ENCODE measurements at places on chromosomes 4 and X. TPM values are rescaled to one million over a fixed set of nuclear protein-coding genes. Genes with fewer than 3 reads are reported as not detected.

DNA sequence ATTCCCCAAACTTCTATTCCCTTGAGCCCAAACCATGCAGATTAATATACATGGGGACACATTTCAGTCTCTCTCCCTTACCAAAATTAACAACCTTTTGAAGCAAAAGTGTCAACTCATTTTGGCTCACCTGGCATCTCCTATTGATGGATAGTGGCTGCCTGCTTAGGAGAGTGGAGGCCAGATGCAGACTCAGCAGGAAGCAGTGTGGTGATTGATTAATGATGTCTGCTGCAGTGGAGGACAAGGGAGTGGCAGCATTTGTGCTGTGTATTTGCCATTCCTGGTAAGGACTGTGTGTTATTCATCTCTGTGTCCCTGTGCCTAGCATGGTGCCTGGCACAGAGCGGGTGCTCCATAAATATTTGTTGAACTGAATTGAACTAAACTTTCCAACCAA, 590.1 kb downstream of the RAB28 start:
- DNase-seq: no peak

DNA sequence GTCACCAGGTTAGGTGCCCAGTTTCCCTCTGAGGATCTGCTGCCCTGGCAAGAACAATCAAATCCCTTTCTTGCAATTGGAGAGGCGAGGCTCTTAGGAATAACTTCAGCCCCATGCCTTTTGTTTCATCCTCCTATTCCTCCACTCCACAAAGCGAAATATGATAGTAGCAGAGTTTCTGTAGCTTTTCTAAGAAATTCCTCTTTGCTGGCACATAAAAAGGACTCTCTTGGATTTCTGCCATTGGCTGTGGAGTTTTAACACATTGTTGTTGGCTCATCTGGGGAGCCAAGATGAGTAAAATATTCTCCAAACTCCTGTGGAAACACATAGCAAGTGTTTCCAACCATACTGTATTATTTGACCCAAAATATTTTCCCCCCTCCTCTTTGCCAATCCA, 11.0 kb upstream of the ADGRG2 start:
- no peak for DNase-seq

DNA sequence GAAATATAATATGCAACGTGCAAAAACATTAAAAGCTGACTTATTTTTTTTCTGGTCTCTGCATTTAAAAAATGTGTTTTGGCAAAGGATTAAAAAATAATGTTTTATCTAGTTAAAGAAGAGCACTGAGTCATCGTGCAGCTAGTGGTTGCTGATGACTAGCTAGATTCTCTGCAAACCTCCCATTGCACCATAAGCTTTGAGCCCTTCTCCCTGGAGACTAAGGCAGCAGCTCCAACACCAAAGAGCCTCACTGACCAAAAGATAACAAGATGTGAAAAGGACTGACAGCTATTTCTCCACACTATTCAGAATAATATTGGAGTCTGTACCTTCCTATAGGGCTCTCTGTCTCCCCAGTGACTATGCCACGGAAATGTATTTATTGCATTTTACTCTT, 424.3 kb downstream of the SLITRK2 start:
- DNase-seq: no peak

The CSAG3 gene
- total RNA-seq: not detected

- DNase-seq: no peak
Measured at GRCh38 chr4:38322714-38323113, 341.3 kb upstream of the KLF3 start.

DNA sequence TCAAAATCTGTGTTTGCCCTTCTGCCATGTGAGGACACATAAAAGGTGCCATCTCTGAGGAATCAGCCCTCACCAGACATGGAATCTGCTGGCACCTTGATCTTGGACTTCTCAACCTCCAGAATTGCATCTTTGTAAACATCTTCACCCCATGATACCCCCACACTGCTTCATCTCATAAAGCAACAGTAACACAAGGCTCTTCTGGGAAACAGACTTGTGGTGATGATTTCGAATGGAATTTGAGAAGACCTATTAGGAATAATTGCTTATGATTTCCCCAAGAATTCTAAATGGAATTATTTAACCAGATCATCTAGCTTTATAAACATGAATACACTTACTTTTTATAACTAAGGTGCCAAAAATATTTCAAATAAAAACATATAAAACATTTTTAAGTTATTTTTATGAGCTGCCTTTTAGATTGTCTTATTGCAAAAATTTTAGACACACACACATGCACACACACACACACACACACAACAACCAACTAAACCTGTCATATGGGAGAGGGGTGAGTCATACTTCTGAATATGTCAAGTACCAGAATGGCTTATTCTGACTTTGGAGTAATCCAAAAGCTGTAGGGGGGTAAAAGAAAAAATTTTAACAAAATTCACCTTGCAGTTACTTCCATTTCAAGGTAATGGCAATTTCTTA, 82.0 kb downstream of the USP46 start:
- DNase-seq: no peak

DNA sequence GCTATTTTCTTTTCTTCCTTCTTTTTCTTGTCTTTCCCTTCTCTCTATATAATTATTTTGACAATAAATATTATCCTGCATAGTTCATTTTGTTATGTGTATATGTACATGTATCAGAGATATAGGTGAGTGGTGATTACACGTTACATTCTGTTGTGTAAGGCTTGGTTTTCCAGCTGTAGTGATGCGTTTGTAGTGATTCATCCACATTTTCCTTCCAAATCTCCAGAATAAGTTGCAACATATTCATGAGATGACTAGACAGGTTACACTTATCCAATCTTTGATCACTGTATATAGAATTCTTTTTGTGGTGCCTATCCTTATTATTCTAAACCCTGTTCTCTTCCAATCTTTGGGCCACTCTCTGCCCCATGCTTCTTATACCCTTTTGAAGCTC, 540.2 kb downstream of the GBA3 start:
- DNase-seq: no peak

- DNase-seq: no peak
Measured at GRCh38 chr4:115972967-115973366, 859.5 kb upstream of the NDST4 start.

The ASB9 gene
- not detected for total RNA-seq

GRCh38 chr4:3864742-3865721, 98.8 kb downstream of the ADRA2C start:
- no peak for DNase-seq

The ABLIM2 gene
- total RNA-seq: 58.4 TPM

DNA sequence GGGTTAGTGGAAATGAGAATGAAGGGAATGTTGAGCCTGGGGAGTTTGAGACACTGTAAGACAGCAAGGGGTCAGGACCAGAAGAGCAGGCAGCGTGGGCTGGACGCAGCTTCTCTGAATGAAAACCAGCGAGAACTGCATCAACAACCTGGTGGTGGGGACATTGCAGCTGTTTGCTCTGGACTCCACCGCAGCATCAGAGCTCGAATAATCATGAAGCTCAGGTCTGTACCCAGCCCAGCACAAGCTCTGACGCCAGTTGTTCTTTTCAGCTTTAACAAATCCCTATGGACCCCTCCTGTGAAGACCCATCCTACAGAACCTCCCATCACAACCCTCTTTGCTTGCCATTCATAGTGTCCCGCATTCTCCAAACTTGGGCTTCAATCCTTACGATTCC, 106.8 kb upstream of the PNPLA4 start:
- DNase-seq: no peak

DNA sequence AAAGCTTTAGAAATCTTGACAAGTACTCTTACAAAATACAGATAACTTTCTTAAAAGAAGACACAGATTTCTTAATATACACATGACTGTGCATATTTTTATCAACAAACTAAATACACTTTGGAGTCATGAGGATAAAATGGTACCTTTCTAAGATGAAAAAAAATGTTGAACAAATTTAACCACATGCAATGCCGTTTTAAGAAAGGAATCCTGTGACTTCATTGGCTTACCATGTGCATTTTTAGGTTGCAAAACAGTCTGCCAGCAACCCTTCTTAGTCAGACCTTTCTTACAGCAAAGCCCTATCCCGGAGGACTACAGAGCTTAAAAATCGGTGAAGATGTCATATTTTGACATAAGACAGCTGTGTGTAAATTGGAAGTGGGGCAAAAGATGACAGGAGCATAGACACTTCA, 51.7 kb downstream of the GASK1B start:
- DNase-seq: no peak

The IBSP gene
- not detected for total RNA-seq

The MAGEE1 gene
- total RNA-seq: 45.8 TPM

GRCh38 chr4:153019906-153020305, 83.8 kb downstream of the FHDC1 start:
- no peak for DNase-seq

DNA sequence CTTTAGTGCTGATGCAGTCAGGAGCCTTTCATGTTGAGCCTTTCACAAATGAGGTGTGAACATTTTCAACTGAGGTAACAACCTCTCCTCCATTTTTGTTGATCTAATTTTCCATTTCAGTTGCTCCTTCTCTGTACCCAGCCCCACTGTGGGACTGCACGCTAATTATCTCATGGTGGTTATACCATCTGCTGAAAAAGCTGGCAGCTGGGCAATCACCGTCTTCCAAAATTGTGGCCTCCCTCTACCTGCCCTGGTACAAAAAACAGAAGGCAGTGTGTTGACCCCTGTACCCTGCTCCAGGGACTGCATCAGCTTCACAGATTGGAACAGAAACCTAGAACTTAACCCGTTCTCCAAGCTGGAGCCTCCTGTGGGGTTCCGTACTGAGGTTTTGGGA, 72.4 kb upstream of the LONRF3 start:
- DNase-seq: no peak

The ATP7A gene
- total RNA-seq: 8.3 TPM

The PDCL2 gene
- total RNA-seq: not detected

DNA sequence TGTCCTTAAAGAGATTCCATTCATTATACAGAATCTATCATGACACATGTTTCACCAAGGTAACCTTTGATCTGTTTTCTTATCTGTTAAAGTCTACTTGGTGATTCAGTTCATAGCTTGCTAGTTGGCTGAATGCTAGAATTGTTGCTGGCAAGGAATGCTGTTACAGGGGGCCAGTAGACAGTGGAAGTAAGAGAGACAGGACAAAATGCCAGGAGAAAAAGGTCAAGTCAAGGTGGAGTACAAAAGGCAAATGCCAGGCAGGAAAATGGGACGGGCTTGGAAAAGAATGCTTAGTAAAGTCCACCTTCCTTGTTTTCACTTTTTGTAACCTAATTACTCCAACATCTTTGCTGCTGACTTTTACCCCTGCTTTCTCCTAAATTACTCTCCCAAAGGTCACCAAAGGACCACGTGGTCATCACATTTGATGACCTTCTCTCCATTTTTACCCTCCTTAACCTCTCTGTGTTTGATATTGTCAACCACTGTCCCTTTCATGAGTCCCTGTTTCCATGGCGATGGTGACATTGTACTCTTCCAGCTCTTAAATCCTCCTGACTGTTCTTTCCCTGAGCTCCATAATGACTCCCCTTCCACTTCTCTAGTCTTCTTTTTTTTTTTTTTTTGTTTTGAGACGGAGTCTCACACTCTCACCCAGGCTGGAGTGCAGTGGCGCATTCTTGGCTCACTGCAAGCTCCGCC, 24.5 kb upstream of the TAPT1 start:
- DNase-seq: no peak

GRCh38 chrX:46247456-46247855, 297.8 kb downstream of the ZNF674 start:
- no peak for DNase-seq

GRCh38 chrX:101337776-101338271, 10.7 kb downstream of the TIMM8A start:
- DNase-seq: no peak

GRCh38 chrX:20459410-20460350, 193.0 kb upstream of the RPS6KA3 start:
- DNase-seq: no peak

The GAGE12H gene
- total RNA-seq: not detected

- DNase-seq: no peak
Measured at GRCh38 chrX:56281789-56282188, 49.6 kb downstream of the KLF8 start.

The POU3F4 gene
- total RNA-seq: 3.0 TPM

The FHDC1 gene
- 2.5 TPM for total RNA-seq

The KIAA0232 gene
- total RNA-seq: 60.6 TPM

DNA sequence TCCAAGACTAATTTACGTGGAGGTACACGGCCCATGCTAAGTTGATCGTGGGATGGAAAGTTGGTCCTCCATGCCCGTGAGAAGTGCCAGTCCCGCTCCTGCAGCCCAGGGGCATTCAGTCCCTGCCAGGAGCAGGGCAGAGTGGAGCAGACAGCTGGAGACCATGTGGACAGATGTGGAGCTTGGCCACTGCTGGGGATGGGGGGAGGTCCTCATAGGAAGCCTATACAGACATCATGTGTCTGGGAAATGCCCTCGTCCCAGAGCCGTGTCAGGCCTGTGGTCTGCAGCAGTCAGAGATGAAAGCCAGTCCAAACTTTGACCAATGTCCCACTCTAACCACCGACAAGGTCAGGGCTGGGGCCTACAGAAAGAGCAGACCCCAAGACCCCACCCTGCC, 118.4 kb downstream of the CPZ start:
- DNase-seq: no peak

The CEP44 gene
- 26.7 TPM for total RNA-seq

The SLITRK4 gene
- total RNA-seq: 25.2 TPM

GRCh38 chrX:41665686-41666085, 23.1 kb upstream of the GPR34 start:
- DNase-seq: no peak

DNA sequence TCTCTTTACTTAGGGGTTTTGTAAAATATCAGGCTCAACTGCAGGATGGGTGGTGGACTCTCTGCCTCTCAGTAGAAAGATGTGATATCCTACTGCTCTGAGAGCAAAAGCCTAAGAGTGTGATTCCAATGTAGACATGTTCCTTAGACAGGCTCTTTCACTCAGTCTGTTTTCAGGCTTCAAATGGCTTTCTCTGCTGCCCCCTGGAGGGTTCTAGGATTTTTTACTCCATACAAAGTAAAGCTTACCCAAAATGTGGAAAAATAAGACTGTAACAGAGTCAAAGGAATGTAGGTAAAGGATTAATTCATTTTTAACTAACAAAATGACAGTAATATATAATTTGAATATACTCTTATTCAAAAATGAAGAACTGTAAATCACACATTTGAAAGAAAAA, 32.1 kb downstream of the ZGRF1 start:
- no peak for DNase-seq

DNA sequence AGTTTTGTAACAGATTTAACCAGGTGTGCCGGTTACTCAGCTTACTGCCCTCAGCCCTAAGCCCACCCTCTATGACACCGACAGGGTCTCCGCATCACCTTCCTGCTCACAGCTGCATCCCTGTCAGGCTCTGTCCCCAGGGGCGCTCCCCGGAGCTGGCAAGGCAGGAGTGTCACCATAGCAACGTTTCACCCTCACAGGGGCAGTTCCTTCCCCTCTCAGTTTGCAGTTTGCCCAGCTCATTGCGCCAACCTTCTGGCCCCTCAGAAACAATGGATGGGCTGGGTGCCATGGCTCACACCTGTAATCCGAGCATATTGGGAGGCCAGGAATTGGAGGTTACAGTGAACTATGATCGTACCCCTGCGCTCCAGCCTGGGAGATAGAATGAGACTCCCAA, 42.6 kb downstream of the RGS12 start:
- no peak for DNase-seq

- no peak for DNase-seq
Measured at GRCh38 chr4:38068107-38068506, 107.9 kb downstream of the PTTG2 start.
